ENCODE measurements at places on chromosomes 1 and 21.

- DNase-seq = no peak
Measured at GRCh38 chr1:186094172-186094571, 280.9 kb downstream of the TPR start.

GRCh38 chr1:63155437-63155836 lies 166.9 kb upstream of the FOXD3 start:
- no peak for DNase-seq

GRCh38 chr1:159753386-159753785 lies 27.4 kb upstream of the DUSP23 start:
- DNase-seq = no peak

DNA sequence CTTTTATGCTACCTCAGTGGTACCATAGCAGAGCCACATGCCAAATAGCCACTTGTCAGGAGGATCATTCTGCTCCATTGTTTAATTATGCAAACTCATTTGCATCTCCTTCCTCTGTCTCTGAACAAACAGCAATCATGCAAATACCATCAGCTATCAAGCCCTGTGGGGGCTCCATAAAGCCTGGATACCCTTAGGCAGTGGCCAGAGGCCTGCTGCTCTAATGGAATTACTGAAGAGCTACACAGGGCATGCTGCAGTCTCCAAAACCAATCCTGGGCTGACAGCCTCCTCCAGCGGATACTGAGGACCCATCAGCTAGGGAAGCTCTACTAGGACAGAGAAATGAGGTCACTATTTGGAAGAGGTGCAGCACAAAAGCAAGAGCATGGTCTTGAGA lies 376.3 kb downstream of the KCNH1 start:
- DNase-seq = no peak

- no peak for DNase-seq
Measured at GRCh38 chr1:234311414-234311813, 61.8 kb upstream of the COA6 start.

GRCh38 chr1:216181590-216181989 lies 241.7 kb downstream of the USH2A start:
- no peak for DNase-seq

GRCh38 chr1:203667616-203668015 lies 41.0 kb downstream of the ATP2B4 start:
- DNase-seq = no peak

- peak; percentile 77 for DNase-seq
Measured at GRCh38 chr1:66373157-66373591, 160.8 kb upstream of the SGIP1 start.

GRCh38 chr21:44418876-44419230 lies 36.5 kb upstream of the LRRC3 start:
- no peak for DNase-seq

DNA sequence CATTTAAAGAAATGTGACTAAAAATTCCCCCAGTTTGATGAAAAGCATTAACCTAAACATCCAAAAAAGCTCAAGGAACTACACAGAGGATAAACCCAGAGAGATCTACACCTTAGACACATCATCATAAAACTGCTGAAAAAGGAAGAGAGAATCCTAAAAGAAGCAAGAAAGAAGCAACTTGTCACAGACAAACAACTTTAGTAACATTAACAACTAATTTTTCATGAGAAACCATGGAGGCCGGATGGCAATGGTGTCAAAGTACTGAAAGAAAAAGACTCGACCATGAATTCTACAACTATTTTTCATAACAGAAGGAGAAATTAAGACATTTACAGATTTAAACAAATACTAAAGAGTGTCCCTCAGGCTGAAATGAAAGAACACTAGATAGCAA lies 17.7 kb downstream of the ZNF644 start:
- DNase-seq = no peak

DNA sequence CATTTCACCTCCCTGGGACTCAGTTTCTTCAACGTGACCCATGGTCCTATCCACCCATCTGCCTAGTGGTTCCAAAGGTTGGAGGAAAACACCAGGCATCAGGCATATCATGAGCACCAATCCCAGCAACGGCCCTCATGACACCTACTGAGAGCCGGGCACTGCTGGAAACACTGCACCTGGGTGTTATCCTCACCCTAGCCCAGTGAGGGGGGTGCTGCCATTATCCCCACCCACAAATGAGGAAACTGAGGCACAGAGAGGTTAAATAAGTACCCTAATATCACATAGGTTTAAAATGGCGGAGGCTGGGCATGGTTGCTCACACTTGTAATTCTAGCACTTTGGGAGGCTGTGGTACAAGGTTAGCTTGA lies 206.9 kb downstream of the MATN1 start:
- DNase-seq = no peak
